ENCODE measurements at places on chromosomes 2 and 18.
A peak's percentile ranks its signal among the peaks of the same experiment; 100 is the strongest.

DNA sequence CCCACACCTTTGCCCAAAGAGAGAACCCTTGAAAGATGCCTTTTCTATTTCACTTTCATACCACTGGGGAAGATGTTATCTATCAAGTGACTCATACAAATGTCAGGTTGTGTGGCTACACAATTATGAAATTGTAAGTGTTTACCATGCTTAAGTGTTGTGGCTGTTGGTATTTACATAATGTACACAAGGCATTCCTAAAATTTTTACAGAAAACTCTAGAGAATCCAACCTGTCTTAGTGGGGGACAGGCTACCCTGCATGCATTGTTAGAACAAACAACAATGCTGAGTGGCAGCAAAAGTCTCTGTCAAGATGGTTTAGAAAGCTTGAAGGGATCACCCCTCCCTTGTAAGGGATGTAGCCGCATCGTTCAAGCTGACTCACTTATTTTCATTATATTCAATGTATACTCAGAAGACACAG is 5.5 kb upstream of the MGAT4A start:
- no peak for DNase-seq

GRCh38 chr2:185179743-185180142 is 558.9 kb upstream of the FSIP2 start:
- no peak for DNase-seq

GRCh38 chr2:25304321-25304720 is 37.4 kb downstream of the DNMT3A start:
- no peak for DNase-seq

- DNase-seq: no peak
Observed at GRCh38 chr2:181998891-181999654, 13.4 kb downstream of the PPP1R1C start.

DNA sequence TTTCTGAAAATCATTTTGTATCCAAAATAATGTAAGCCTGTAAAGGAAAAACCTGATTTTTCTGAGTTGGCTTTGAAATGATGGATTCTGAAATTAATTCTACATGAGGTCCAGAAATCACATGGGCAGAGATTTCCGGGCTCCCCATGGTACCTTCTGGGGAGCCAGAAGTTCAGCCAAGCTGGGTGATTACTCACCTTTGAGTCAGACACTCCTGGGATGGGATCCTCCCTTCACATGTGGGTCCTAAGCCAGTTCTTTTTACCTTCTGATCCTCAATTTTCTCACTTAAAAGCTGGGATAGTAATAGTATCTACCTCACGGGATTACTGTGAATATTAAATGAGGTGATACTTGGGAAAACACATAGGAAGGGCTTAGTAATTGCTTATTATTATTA is 179.8 kb upstream of the EPAS1 start:
- DNase-seq: no peak

DNA sequence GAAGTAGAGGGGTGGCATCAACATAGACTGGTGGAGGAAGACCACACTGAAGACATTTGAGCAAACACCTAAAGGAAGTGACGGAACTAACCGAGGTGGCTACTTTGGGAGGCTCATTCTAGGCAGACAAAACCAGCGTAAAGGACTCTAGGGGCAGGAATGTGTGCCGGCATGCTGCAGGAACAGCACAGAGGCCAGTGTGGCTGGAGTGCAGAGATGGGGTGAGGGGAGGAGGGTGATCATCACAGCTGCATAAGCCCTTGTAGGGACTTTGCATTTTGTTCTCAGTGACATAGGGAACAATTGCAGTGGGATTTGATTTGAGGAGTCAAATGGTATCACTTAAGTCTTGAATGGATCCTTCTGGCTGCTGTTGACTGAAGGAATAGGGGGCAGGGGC is 253.5 kb downstream of the NCKAP5 start:
- no peak for DNase-seq

GRCh38 chr2:136919682-136920081 is 154.3 kb downstream of the THSD7B start:
- no peak for DNase-seq

GRCh38 chr2:156663757-156664409 is 227.7 kb downstream of the GPD2 start:
- DNase-seq: no peak

GRCh38 chr18:45328296-45328695 is 287.0 kb upstream of the SLC14A2 start:
- no peak for DNase-seq

DNA sequence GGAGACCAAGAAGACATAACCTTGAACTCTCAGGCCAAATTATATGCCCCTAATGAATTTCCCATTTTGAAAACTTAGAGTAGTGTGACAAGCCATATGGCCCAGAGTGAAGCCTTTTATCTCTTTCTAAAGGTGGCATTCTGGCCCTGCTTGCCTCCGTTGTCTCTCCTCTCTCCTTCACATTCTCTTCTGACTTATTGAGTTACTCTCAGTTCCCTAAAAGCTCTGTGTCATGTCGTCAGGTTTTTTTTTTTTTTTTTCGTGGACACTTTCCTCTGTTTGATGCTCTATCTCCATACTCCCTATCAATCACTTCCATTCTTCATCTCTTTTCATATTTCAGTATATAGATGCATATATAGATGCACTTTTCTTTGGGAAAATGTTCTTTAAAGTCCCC is 128.1 kb upstream of the RPRM start:
- DNase-seq: no peak

- no peak for DNase-seq
Observed at GRCh38 chr2:221569871-221570270, 2.2 kb downstream of the EPHA4 start.

DNA sequence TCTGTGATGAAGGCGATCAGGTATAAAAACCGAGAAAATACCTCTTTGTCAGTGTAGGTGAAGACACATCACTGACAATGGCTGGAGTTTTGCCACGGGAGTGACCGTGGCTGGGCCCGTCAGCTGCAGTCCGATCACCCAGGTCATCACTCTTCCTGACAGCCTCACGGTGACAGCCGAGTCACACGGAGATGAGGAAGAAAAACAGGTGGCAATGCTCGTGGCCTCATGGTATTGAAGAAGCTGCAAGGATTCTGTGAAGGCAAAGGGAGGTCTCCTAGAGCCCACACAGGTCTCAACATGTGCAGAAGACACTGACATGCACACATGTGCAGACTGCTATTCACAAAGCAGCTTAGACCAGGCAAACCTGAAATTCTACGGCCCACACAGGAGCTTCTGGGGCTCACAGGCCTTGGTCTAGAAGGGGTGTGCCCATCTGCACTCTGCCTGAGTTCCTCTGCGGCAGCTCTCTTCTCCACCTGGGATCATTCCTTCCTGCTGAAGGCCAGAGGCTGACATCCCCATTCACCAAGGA is 7.4 kb downstream of the COPS9 start:
- DNase-seq: no peak

GRCh38 chr2:189328848-189329245 is 112.4 kb upstream of the WDR75 start:
- DNase-seq: no peak

DNA sequence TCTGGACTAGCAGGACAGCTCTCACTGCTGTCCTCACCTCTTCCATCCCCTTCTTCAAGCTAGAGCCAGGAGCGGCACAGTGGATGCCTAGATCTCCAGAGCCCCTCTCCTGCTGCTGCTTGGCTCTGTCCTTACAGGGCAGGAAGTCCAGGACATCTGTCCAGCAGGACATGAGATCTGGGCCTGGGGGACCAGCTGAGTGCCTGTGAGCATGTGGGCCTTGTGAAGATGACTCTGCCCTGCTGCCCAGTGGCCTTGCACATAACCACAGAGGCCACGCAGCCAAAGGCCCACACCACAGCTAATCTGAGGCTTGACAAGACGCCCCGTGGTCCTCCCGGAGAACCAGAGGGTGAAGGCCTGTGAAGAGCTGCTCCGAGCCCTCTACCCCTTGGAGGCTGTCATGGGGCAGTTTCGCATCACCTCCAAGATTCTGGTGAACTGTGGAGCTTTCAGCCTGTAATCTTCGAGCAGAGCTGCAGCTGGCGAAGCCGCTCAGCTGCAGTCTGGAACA is 516.7 kb upstream of the HS6ST1 start:
- no peak for DNase-seq

DNA sequence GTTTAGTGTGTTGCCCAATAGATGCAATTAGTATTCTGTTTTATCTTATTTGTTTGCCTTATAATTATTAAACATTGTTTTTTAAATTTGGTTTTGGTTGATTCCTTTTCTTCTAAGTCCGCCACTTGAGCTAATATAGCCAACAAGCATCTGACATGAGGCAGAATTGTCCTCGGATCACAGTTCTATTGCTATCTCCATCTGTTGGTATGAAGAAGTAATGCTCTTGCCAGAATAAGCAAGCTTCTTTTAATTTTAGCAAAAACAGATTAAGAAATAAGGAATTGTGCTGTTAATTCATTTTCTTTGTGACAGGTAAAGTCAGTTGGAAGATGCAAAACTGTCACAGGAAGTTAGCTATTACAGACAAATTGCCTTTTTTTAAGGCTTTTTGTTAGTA is 54.3 kb downstream of the R3HDM1 start:
- no peak for DNase-seq

DNA sequence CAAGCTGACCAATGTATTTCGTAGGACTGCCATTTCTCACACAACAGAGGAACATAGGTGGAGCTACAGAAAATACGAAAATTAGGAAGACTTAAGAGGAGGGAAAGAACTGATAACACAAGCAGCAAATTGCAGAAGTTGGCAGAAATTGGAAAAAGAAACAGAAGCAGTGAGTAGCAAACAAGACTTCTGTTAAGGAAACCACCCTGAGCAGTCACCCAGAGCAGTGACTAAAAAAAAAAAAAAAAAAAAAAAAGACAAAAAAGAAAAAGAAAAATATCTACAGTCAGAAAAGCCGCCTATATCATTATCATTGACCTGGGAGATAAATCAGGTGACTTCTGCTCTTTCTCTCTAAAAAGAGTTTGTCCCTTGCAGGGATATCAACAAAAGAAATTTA is 21.4 kb downstream of the STK17B start:
- DNase-seq: no peak

GRCh38 chr2:229703909-229704630 is 10.3 kb downstream of the DNER start:
- DNase-seq: no peak

GRCh38 chr2:48715042-48715899 is 40.3 kb downstream of the LHCGR start:
- DNase-seq: no peak

DNA sequence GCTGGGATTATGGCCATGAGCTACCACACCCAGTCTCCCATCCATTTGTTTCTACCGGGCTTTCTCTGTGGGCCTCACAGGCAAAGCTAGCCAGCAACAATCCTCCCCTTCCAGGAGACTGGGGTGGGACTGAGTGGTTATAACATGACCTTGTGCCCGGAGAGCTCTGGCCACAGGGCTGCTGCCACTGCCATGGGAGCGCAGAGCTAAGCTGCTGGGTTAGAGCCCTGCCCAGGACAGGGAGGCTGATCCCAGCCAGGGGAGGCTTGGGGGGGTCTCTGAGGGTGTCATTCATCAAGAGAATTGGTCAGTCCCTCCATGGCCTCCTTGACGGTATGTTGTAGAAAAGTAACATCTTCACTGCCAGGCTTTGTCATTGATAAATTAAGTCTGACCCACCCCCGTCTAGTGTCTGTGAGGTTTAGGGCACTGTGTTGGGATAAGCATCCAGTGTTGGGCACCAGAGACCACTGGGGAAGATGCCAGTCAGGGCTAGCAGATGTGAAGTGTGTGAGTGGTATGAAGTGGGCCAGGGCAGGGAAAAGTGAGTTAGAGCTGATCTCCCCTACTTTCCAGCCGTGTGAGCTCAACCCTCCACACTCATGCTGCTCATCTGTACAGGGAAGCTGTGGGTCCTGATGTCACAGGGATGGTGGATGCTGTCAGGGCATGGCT is 368.4 kb upstream of the HS6ST1 start:
- no peak for DNase-seq

DNA sequence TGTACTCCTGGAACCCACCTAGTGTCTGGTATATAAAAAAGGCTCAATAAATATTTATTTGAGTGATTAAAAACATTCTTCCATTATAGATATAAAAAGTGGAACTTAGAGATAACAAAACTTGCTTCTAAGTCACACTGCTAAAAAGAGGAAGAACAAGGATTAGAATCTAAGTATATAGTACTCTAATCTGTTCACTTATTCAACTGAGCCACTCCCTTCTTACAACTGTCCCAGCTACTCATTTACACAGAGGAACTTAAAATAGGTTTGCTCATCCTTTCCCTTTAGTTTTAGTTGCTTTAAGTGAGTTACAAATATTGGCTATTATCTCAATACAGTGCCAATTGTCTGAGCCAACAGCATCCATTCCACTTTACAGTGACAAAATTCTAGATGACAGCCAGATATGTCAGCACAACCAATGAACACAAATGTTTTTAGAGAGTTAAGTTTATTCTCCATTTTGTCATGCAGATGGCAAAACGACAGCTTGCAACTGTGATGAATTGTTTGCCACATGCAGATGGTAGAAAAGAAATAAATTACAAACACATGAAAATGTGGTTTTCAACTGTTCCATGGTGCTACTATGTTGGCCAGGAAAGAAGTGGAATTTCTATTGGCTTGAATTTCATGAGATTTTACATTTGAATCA is 280.7 kb upstream of the ZC3H15 start:
- no peak for DNase-seq

- peak; percentile 98 for DNase-seq
Observed at GRCh38 chr18:32092422-32093101, 888 bp downstream of the RNF138 start.

GRCh38 chr18:48324651-48325050 is 84.5 kb downstream of the ZBTB7C start:
- no peak for DNase-seq

GRCh38 chr2:3021720-3022119 is 355.9 kb downstream of the EIPR1 start:
- DNase-seq: no peak

DNA sequence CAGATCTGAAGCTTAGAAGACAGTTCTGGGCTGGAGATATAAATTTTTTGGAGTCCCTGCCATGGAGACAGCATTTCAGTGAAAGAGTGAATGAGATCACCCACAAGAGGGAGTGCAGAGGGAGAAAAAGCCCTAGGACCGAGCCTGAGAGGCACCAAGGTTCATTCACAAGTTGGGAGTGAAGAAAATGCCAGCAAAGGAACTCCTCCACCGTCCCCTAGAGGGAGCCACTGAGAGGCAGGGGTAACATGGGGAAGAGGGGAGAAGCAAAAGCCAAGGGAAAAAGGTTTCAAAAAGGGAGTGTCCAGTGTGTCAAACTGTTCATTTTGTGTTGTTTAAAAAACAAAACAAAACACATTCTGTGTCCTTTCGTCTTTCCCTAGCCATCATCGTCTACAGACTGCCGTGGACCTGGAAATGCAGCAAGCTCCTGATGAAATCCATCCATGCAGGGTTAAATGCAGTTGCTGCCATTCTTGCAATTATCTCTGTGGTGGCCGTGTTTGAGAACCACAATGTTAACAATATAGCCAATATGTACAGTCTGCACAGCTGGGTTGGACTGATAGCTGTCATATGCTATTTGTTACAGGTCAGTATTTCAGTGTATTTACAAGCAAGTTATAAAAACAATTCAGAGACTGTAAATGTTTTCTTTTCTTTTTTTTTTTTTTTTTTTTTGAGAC is 19.1 kb downstream of the CYBRD1 start:
- no peak for DNase-seq
